ENCODE measurements at places on chromosomes 1 and 21.

GRCh38 chr1:241918879-241919278, 38.7 kb upstream of the BECN2 start:
- DNase-seq: no peak

- no peak for DNase-seq
Observed at GRCh38 chr1:212561501-212561931, 47.0 kb upstream of the ATF3 start.

DNA sequence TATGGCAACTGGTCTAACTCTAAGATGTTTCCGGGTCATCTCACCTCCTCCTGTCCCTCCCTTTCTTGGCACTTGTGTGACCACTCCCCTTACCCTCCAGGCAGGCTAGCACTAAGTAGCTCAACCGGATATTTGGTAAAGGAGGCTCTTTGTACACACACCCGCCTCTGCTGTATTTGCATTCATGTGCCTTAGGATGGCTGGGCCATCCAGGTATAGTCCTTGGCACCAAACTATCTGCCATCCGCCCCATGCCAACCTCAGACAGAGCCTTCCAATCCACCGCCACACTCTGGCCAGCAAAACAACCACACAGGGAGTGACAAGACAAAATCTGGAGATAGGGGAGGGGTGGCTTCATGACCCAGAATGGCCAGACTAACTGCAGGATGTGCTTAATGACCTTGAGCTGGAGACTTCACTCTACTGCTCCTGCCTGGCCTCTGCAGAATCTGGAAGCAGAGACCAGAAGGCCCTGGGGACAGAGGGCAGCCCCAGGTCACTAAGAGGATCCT, 59.5 kb downstream of the CDK18 start:
- DNase-seq: no peak

DNA sequence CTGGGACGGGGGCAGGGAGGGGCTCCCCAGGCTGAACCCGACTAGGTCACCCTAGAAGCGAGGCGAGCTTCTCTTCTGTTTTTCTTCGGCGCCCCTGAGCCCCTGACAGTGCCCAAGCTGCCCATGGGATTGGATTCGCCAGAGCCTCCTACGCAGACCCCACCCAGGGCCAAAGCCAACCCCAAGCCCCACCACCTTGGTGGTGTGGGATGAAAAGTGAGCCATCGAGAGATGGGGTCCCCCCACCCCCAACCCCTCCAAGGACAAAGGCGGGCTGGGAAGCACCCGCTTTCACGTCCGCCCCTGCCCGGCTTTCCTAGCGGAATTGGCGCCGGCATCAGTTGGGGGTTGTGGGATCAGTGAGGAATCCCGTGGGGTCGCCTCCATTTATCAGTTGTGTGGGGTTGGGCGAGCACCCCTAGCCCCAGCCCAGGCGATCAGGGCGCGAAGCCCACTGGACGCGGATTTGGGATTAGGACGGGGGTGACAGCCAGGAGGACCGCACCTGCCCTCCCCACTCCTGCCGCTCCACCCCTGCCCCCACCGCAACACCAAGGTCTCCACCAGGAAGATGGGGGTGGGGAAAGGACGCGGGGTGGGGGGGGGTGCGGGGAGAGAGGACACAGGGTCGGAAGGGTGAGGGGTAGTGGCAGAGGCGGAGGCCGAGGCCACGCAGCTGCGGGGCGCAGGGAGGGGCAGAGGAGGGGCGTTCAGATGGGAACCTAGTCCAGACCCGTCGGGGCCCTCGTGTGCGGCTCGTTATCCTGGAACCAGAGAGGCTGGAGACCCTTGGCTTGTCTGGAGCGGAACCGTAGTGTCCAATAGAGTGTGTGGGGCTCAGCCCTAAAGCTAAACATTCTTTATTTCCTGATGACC, 4.4 kb downstream of the TSPEAR start:
- DNase-seq: no peak

GRCh38 chr1:98296681-98297080, 364.8 kb upstream of the SNX7 start:
- DNase-seq: no peak

GRCh38 chr1:181392613-181393220, 90.6 kb upstream of the CACNA1E start:
- no peak for DNase-seq

DNA sequence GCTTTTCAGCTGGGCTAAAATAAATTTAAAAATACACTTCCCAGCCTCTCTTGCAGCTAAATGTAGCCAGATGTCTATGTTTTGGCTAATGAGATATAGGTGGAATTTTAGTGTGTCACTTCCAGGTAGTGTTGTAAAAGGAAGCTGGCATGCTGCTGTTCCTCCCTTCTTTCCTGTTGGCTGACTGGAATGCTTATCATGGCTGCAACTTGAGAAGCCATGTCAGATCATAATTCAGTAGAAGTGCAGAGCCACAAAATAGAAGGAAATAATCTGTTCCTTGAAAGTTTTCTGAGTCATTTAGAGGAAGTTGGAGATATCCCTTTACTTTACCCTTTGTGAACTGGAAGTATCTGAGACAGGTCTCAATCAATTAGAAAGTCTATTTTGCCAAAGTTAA, 10.9 kb upstream of the RBM15 start:
- DNase-seq: no peak

DNA sequence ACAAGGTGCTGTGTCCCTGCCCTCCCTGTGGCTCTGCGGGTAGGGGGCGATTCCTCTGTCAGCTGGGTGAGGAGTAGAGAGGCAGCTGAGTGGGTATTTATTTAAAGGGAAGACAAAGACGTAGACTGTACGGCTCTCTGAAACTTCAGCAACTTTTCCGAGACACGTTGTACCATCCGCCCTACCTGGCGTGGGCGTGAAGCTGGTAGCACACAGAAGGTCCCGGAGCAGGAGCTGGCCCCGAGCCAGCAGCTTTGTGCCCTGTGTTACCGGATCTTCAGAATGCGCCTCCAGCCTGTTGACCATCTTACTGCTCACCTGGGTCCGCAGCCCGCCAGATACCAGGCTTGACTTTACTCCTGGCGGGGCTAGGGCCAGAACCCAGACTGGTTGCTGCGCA, 34.9 kb downstream of the PRKCZ start:
- DNase-seq: no peak

- no peak for DNase-seq
Observed at GRCh38 chr1:71393301-71393700, 312.5 kb upstream of the ZRANB2 start.

DNA sequence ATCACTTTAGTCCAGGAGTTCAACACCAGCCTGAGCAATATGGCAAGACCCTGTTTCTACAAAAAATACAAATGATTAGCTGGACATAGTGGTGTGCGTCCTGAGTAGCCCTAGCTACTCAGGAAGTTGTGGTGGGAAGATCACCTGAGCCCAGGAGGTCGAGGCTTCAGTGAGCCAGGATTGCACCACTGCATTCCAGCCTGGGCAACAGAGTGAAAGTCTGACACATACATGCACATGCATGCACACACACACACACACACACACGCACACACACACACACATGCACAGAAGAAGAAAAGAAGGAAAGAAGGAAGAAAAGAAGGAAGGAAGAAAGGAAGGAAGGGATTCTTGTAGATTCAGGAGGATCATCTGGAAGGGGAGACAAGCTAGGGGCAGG, 104.4 kb upstream of the USP25 start:
- DNase-seq: no peak

DNA sequence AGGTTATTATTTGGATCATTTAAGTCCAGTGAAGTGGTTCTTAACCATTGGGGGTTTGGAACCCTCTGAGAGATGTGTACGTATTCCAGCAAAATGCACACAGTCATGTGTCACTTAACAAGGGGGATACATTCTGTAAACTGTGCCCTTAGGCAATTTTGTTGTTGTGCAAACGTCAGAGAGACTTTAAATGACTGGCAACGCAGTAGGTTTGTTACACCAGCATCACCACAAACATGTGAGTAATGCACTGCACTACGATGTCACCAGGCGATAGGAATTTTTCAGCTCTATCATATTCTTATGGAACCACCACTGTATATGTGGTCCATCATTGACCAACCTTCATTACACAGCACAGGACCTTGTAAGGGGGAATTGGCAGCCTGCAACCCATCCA, 11.9 kb downstream of the AHCYL1 start:
- DNase-seq: no peak

DNA sequence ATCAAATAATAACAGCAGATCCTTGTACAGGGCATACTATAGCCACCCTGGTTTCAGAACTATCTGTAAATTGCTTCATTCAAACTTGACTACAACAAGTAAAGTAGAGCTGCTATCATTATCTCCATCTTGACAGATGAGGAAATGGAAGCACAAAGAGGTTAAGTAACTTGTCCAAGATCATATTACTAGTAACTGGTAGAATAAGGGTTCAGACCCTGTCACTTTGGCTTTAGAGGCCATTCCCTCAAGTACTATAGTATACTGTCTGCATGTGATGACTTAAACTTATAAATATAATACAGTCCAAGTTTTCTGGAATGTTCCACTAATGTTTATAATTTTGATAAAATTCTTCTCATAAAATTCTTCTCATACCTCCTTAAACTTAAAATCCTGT, 24.8 kb downstream of the PGM1 start:
- no peak for DNase-seq

GRCh38 chr1:100034470-100034869, 64.7 kb downstream of the SLC35A3 start:
- no peak for DNase-seq

- DNase-seq: no peak
Observed at GRCh38 chr1:29513357-29513756, 277.0 kb downstream of the PTPRU start.

GRCh38 chr1:63802109-63802508, 28.3 kb downstream of the ROR1 start:
- DNase-seq: no peak

DNA sequence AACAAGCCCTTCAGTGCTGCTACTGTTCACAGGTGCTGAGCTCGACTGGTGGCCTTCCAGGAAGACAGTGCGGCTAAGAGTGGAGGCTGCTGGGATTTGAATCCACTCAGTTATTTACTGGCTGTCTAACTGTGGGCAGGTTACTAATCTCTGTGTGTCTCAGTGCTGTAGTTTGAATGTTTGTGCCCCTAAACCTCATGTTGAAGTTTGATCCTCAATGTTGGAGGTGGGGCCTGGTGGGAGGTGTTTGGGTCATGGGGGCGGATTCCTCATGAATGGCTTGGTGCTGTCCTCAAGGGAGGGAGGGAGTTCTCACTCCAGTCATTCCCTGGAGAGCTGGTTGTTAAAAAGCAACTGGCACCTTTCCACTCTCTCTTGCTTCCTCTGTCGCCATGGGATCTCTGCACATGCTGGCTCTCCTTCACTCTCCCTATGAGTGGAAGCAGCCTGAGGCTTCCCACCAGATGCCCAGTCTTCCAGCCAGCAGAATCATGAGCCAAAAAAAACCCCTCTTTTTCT, 334.8 kb downstream of the RPS6KC1 start:
- no peak for DNase-seq

DNA sequence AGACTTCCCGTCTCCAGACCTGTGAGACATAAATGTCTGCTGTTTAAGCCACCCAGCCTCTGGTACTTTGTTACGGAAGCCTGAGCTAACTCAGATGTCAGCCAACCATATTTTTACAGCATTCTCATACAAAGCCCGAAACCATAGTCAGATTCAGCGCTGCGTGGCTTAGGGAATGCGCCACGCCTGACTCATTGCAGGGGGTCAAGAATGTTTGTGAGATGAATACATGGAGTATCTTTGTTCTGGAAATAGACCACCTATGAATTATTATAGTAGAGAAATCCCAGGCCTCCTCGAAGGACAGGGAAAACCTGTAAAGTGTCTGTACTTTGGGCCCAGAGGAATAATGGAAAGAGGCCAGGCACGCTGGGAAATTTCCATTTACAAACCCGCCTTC, 434.8 kb downstream of the CAMTA1 start:
- DNase-seq: no peak

- no peak for DNase-seq
Observed at GRCh38 chr1:208225954-208226937, 17.9 kb downstream of the PLXNA2 start.

- DNase-seq: no peak
Observed at GRCh38 chr1:229058111-229058561, 212.8 kb upstream of the RAB4A start.
